Central memory CD8-positive, alpha-beta T cell (primary cell): ENCODE measurements at places on chromosomes 7 and 10.

GRCh38 chr7:132255115-132255797, 321.0 kb downstream of the PLXNA4 start:
- DNase-seq: no peak

GRCh38 chr7:103432712-103433111, 13.3 kb downstream of the SLC26A5 start:
- no peak for DNase-seq

GRCh38 chr10:19133992-19134391, 85.4 kb downstream of the MALRD1 start:
- DNase-seq: no peak

GRCh38 chr10:24984906-24985305, 31.1 kb downstream of the ENKUR start:
- DNase-seq: no peak

GRCh38 chr10:102757323-102757722, 13.6 kb downstream of the WBP1L start:
- no peak for DNase-seq

- DNase-seq: no peak
Observed at GRCh38 chr10:66799474-66799873, 126.4 kb upstream of the LRRTM3 start.

- DNase-seq: no peak
Observed at GRCh38 chr7:75813781-75814236, at the start of gene CCL24. CCL24 (minus strand) TSS chr7:75813806; CDS start chr7:75813715, 91 bp downstream.

- DNase-seq: no peak
Observed at GRCh38 chr7:90771281-90771680, 175.2 kb downstream of the CDK14 start.

GRCh38 chr7:4796453-4796852, 21.0 kb downstream of the AP5Z1 start:
- DNase-seq: no peak

DNA sequence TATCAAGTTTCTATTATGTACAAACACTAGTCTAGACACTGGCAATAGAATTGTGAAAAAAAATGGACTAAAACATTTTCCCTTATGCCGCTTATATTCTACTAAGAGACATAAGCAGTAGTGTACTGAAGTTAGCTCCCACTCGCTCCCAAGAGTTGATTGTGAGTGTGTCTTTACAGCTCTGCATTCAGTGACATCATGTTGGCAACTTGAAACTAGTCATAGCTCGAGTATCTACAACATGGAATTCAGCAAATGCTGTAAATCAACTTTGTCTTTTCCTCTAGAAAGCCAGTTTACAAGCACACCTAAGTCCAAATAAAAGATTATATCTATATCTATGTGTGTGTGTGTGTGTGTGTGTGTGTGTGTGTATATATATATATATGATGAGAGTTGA, 58.8 kb upstream of the MAGI2 start:
- DNase-seq: no peak

- DNase-seq: no peak
Observed at GRCh38 chr10:51804866-51805265, 105.5 kb upstream of the CSTF2T start.

DNA sequence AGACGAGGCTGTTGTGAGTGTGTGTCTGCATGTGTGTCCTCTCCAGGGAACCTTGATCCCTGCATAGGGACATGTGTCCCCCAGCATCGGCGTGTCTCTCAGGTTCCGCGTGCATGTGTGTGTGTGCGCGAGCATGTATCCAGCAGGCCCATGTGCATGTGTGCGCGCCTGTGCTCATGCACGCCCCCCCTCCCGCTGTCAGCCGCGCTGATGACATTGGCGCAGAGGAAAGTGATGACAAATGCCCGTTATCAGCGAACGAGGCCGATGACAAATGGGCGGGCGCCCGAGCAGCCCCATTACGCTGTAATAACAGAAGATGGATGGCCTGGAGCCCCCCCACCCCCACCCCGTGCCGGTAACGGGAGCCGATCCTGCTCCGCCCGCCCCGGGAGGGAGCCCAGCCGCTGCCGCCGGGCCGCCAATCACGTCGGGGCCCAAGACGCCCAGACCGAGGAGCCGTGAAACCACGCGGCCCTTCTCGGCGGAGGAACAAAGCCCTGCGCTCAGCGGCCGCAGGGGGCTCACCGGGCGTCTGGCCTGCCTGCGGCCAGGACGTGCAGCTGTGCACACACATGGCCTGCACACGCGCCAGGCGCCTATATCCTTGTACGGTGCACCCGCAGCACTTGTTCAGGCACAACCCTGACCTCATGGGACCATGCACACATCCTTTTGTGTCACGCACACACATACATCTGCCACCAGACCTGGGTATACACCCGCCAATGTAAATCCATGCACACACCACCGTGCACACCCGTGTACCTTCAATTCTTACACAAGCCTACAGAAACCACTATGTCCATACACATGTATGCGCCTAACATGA, 21.5 kb downstream of the POLL start:
- DNase-seq: no peak

- no peak for DNase-seq
Observed at GRCh38 chr7:24336461-24336860, 52.5 kb downstream of the NPY start.

- DNase-seq: no peak
Observed at GRCh38 chr10:15432266-15432665, 61.2 kb upstream of the FAM171A1 start.

DNA sequence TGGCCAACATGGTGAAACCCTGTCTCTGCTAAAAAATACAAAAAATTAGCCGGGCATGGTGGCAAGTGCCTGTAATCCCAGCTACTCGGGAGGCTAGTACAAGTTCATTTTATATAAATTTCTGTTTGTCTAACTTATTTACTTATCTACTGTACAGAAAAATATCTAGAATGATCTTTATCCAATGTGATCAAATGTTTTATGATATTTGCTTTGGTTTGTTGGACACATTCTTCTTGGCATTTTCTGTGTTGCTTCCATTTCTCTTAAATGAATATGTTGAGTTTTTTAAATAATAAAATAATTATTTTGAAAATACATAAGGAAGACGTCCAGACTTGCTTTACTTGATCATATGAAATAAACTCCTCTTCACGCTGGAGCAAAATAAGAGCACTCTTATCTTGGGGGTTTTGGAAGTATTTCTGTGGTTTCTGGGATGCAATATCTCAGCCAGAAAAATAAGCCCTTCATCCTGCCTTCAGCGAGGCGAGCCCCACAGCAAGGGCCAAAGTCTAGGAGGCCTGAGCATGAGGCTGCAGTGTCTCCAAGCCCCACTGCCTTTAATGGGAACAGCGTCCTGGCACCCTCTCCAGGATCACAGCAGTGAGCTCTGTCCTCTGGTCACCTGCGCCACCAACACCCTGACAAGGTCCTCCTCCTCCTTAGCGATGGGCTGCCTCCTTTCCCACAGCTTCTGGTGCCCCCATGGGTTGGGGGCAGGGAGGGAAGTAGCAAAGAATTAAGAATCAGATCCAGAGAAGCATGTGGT, 480.2 kb downstream of the KCNMA1 start:
- DNase-seq: no peak

DNA sequence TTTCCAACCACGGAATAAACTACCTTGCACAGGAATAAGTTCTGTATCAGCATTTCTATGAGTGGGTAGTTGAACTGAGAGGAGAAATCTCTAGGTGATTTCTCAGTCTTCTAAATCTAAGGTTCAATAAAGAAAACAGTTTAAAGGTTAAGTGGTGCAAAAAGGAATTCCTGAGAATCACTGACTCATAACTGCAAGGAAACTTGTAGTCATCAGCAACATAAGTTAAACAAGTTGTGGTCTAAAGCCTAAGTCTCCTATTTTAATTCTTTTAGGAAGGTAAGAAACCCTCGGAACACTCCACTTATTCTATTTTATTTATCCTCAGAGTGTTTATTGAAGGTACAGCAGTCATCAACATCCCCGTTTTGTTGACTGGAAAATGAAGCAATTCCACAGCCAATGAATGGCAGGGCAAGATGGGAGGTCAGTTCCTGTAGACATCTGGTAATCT, 92.4 kb upstream of the PIK3CG start:
- no peak for DNase-seq

GRCh38 chr10:3699916-3700315, 85.1 kb downstream of the KLF6 start:
- no peak for DNase-seq

DNA sequence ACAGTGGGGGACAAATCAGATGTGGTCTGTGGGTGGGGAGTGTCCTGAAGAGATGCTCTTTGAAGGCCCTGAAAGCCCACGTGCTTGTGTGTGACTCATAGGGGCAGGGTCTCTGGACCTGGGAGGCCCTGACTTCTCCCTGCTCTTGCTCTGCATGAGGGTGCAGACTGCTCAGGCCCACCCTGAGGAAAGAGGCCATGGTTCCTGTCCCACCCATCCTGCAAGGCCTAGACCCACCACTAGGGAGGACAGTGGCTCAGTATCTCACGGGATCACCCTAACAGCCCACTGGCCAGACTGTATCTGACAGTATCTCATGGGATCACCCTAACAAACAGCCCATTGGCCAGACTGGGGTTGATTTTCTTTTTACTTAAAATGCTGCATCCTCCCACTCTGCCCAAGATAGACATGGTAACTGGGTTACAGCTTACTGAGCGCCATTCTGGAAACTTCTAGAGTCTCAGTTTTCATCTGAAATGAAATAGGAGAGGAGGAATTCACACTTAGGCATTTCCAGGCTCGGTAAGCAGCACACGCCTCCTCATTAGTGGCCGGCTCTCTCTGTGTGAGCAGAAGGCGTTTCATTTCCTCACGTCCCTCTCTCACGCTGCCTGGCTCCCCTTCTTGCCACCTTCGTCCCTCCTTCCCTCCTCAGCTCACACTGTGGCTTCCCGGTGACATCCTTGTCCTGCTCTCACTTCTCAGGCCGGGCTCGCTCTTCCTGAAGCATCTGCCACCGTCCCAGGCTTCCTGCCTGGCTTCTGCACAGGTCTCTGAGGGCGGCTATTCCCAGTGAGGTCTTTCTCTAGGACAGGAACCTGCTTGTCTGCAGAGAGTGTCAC, 242.6 kb downstream of the GLRX3 start:
- DNase-seq: no peak

DNA sequence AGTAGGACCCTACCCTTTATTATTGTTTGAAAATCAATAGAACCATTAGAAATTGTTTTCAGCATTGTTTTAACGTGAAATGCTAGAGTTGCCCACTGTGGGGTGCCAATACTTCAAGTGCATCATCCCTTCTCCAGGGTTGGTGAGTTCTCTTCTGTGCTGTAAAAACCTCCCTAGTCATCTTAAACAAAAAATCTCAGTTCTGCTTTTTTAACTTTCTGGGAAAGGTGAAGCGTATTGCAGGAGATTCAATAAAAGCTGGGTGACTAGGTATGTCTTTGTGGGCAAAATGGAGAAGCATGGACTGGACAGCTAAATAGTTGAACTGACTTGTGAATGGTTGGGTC, 699.1 kb downstream of the SUGCT start:
- no peak for DNase-seq

DNA sequence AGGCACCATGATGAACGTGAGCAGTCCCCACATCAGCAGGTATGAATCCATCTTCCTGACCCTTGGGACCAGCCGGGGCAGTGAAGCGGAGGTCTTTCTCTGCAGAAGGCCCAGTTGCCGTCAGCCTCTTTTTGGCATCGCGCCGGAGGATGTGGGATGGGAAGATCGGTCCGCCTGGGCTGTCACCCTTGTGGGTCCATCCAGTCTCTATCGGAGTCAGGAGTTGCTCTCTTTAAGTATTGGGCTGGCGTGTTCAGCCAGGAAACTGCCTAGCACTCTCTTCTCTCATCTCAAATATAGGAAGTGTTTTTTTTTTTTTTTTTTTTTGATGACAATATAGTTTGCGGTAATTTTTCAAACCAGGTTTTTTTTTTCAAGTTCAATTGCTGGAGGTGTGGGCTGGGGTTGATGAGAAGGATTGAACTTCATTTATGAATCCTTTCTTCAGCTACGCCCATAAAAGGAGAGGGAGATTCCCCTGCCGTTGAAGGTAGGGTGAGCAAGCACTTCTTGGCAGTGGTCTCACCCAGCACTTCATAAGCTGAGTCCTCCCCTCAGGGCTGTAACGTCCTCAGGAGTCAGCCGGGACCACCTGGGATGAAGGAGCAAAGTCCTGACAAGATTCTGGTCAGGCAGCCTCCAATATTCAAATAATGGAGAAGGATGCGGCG, at the start of gene IL2RA:
TSS of gene IL2RA (minus strand) at position 267 of the 671 bp plus-strand sequence. CDS start at position 51, 216 bp downstream.
- no peak for DNase-seq

DNA sequence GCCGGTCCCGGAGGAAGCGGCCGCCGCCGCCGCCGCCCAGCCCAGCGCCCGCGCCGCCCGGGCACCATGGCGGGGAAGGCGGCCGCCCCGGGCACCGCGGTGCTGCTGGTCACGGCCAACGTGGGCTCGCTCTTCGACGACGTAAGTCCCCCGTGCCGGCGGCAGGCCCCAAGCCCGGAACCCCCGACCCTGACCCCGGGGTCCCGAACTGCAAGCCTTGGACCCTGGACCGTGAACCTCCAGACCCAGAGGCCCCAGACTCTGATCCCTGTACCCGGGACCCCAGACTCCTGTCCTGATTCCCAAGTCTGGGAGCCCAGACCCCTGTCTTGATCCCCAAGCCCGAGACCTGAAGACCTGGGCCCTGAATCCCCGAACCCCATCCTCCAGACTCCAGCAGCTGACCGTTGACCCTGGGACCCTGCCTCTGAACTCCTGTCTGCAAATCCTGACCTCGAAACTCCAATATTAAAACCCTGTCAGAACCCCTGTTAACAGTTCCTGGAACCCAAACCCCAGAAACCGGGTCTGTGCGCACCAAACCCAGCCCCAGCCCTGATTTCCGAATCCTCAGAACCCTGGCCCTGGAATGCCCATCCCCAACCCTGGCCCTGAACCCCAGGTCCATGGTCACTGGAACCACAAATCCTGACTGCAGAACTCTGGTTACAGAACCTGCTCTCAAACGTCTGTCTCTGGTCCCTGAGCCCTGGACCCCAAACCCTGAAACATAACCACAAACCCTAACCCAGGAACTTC, 623 bp downstream of the INPP5A start:
- no peak for DNase-seq

DNA sequence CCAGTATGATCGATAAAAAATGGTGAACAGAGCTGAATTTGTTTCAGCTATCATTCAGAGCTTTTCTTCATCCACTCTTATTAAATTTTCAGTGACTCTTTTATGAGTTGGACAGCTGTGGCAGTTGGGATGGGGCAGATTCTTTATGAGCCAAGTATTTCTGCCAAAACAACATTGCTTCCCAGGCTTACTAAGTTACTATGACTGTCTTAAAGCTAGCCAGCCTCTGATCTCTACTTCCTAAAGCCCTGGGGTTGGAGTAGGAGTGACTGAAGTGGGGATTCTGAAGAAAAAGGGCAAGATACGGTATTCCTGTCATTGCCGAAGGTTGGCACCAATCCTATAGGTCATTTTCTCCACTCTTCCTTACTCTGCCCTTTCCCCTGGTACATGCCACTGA, 12.7 kb downstream of the RPP30 start:
- DNase-seq: no peak

GRCh38 chr7:155471718-155472117, 13.8 kb downstream of the EN2 start:
- DNase-seq: no peak

- DNase-seq: no peak
Observed at GRCh38 chr7:97009753-97010732, 4.7 kb downstream of the DLX6 start.

- no peak for DNase-seq
Observed at GRCh38 chr7:130945411-130945811, 211.4 kb upstream of the KLF14 start.

- no peak for DNase-seq
Observed at GRCh38 chr7:69922026-69922803, 323.9 kb downstream of the AUTS2 start.

GRCh38 chr10:126650161-126650560, 20.3 kb downstream of the C10orf90 start:
- DNase-seq: no peak
